ENCODE measurements at places on chromosomes 7 and 10.

GRCh38 chr7:74061840-74062539 lies 21.6 kb upstream of the LIMK1 start:
- no peak for DNase-seq

DNA sequence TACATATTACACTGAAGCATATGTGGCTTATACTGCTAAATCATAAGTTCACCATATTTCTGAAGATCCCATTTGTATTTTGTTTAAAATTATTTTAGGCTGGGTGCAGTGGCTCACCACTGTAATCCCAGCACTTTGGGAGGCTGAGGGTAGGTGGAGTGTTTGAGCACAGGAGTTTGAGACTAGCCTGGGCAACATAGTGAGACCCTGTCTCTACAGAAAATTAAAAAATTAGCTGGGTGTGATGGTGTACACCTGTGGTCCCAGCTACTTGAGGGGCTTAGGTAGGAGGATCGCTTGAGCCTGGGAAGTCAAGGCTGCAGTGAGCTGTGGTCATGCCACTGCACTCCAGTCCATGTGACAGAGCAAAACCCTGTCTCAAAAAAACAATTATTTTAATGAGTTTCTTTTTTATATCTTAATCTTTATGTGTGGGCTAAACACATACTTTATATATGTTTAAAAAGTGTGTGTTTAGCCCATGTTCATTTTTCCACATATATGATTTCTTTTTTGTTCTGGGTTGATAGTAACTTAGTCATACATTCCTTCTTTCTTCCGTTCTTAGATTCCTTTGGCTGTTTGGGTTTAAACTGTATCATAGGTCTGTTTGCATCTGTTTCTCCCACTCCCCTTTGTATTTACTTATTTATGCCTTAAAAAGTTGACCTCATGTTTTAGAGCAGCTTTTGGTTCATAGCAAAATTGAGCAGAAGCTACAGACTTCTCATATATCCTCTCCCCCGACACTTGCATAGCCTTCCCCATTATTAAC lies 33.5 kb downstream of the RSBN1L start:
- DNase-seq = no peak

DNA sequence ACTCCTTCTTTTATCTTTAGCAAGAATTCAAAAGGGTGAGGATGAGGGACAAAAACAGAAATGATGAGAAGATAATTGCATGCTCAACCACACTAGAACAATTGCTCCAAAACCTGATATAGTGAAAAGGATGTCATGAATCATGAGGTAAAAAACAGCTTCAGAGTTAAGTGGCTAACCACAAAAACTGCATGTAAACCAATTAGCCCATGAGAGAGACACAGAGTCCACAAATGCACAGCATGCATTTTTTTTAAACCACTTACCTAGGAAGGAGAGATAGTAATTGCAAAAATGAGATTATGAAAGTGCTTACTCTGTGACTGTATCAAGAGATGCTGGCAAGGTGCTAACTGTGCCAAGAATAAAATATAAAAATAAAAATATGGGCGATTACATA lies 132.9 kb downstream of the MBL2 start:
- no peak for DNase-seq

DNA sequence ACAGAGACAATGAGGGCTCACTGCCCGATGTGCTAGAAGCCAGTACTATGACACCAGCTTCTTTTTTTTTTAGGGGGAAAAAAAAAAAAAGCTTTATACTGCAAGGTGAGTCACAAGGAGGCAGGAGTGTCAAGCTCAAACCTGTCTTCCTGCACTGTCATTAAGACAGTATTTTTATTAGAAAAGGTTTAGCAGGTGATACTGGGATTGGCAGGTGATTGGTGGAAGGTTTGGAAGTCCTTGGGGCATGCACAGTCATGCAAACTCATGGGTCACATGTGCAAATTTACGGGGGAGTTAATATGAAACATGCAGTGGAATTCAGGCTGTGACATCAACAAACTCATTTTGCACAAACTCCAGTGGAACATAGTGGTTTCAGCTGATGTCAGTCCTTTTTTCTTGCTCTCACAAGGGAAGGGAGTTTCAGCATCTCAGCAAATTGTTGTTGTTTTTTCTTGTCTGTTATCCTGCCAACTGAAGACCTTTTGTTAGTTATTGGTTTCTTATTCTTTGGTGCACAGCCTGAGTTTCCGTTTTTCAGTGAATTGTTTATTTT lies 530.6 kb downstream of the ANKRD7 start:
- DNase-seq = no peak

All from SJCRH30 (cell line).